Activated T-helper 1 cell treated with anti-CD3 and anti-CD28 coated beads, Interleukin-2, amount 50 U/mL, for 16 hours (primary cell): ENCODE measurements at places on chromosomes 13 and 19.

DNA sequence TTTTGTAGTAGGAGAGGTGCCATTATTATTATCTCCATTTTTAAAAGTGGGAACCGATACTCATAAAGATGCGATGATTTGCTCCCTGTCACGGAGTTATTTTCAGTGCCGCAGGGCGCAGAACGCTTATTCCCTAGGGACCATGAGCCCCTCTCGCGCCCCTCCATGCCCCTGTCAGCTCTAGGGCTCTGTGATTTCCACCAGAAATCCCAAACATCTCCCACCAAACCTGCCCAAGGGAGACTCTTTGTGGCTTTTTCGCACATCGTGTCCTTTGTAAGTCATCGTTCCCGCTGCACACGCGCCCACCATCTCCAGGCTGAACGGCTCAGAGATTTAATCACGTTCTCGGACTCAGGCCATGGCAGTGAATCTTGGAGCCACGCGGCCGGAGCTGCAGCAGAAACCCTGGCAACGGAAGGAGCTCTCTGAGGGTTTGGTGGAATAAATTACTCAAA is 105.1 kb downstream of the DNAJC15 start:
- no peak for DNase-seq

DNA sequence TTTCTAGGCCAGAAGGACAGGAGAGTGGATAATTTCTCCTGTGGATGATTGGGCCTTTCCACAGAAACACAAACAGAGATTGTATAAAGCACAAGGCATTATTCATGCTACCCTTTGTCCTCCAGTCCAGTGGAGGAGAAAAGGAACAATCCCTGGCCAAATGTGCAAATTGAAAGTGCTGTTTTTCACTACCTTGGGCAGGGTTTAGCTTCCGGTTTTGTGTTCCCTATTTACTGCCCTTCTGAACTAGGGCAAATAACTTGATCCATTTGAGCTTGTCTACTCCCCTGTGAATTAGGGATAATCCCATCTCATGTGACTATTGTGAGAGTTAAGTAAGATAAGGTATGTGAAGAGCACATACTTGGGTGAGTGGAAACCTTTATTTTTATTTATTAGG is 13.3 kb downstream of the PDX1 start:
- DNase-seq: no peak

DNA sequence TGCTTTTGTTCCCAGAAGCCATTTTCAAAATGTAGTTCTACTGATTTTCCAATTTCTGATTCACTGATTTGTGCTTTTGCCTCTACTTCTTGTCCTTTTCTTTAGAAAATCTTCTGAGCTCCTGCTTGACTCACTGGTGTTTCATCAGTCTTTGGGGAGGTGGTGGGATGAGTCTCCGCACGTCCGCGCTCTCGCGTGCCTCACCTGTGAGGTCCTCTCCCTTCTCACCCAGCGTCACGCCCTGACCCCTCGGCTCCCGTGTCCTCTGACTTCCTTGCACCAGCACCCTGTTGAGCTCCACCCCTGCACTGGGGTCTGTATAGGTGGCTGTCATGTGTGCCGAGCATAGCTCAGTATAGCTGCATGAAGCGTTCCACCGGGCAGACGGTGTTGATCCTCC is 52.7 kb upstream of the MCF2L start:
- DNase-seq: no peak

DNA sequence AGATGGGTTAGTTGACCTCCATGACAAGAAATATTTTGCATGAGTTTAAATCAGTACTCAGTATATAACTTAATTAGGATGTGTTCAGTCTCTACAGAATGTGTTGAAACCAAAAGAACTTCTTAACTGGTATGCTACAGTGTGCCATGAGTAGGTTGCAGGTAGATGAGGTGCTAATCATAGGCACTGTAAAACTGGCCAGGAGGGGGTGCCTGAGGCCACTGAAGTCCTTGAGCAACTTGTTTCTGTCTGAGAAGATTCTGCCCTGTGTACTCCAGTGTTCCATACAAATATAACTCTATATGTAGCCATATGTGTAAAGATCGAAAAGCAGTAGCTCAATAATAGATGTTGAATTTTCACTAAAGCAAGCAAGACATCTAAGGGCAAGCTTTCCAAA is 549.2 kb upstream of the KLF12 start:
- DNase-seq: no peak

DNA sequence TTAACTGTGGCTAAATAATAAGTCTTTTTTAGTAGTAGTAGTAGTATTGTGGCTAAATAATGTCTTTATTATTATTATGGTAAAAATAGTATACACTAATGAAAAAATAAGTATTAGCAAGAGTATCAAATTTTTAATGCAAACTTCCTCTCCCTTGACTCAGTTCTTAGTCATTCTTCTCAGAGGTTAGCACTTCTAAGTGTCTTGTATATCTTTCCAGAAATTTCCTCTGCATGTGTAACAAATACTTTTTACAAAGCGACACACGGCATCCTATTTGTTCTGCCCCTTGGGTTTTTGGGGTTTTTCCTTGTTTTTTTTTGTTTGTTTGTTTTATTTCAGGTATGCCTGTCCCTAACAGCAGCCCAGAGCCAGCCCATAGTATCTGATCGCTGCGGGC is 20.9 kb downstream of the SIN3B start:
- no peak for DNase-seq

GRCh38 chr19:5128936-5129389 is 160.1 kb downstream of the KDM4B start:
- DNase-seq: no peak

DNA sequence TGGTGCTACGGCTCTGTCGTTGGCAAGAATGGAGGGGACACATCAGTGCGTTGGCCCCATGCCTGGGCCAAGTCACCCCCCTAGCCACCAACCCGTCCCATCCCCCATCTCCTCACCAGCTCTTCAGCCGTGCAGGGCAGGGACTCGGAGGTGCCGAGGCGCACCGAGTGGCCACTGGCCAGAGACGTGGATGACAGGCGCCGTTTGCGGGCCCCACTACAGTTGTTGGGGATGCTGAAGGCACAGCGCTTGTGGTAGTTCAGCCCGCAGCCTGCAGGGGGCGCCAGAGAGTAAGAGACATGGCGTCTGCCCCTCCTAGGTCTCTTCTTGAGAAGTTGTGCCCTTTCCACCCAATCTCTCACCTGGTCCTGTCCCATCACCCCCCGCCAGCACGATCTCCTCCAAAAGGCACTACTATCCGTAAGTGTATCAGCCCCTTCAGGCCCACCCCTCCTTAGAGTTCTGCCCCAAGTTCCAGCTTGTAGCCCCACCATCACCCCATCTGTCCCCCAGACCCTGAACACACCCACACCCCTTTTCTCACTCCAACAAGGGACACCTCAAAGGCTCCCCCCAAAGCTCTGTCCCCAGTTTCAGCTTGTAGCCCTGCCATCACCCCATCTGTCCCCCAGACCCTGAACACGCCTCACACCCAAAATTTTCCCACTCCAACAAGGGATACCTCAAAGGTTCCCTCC is 12.4 kb downstream of the PRKD2 start:
- peak; percentile 77 for DNase-seq

GRCh38 chr19:46494146-46494940 is 1.3 kb downstream of the PNMA8B start:
- no peak for DNase-seq

DNA sequence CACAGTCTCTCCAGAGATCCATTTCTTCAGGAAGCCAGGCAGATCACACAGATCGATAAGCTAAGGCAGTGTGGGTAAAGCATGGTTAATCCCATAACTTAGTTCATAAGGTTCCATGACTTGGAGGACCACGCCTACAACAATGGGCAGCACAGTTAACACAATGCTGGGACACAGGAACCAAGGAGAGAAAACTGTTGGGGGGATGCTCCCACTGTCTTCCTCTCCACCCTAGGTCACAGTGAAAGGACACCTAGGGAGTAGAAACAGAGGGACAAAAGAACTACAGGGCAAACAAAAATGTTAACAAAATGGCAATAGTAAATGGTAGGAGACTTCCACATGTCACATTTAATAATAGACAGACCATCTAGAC is 20.8 kb upstream of the ZNF181 start:
- DNase-seq: no peak

DNA sequence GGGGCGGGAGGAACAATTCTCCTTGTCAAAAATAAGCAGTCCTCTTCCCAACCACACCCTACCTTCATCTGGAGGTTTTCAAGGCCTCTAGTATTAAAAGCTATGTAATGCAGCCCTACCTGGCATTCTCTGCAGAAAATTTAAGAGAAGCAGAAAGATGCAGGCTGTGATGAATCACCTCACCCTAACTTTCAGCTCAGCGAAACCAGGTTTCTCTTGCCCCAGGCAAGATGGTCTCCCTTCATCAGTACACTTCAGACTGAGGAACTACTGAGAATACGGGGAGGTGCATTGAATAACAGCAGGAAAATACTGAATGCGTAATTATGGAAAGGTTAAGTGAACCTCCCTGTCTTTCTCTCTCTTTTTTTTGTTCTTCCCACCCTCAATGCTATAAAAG is 437.6 kb upstream of the KLF12 start:
- DNase-seq: no peak
